ENCODE measurements at places on chromosomes 12 and 14.

GRCh38 chr12:100075598-100075997, 67.1 kb downstream of the BLTP3B start:
- DNase-seq, result no peak

- no peak for DNase-seq
Measured at GRCh38 chr12:27754795-27755194, 25.2 kb upstream of the KLHL42 start.

DNA sequence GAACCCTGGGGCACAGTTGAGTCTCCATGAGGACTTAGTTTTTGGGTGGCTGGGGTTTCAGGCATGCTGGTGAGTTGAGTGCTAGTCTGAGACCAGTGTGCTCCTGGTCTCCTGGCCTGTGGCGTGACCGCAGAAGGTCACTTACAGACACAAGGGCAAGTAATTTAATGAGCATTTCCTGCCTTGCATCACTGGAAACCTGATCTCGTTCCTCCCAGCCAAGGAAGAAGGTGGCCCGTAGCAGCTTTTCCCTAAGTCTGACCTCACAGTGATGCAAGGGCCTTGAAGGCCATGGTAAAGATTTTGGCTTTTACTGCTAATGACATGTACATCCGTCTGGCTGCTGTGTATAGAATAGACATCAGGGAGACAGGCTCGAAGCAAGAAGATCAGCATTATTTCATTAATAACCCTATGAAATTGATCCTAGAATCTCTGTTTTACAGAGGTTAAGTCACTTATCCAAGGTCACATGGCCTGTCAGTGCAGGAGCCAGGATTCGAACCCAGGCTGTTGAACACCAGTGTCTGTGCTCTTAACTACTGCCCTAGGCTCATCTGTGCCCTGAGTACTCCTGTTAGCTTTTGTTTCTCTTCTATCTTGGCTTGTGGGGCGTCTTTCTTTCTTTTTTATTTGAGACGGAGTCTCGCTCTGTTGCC, 4.6 kb downstream of the TMEM120B start:
- no peak for DNase-seq

- no peak for DNase-seq
Measured at GRCh38 chr14:42187846-42188245, 581.2 kb downstream of the LRFN5 start.

GRCh38 chr14:98321841-98322240, 950.2 kb downstream of the BCL11B start:
- no peak for DNase-seq

- DNase-seq, result no peak
Measured at GRCh38 chr14:20970647-20970982, 15.3 kb downstream of the RNASE2 start.

- no peak for DNase-seq
Measured at GRCh38 chr12:84698576-84699333, 213.8 kb downstream of the SLC6A15 start.

GRCh38 chr12:6332459-6332858, 9.4 kb downstream of the TNFRSF1A start:
- no peak for DNase-seq

DNA sequence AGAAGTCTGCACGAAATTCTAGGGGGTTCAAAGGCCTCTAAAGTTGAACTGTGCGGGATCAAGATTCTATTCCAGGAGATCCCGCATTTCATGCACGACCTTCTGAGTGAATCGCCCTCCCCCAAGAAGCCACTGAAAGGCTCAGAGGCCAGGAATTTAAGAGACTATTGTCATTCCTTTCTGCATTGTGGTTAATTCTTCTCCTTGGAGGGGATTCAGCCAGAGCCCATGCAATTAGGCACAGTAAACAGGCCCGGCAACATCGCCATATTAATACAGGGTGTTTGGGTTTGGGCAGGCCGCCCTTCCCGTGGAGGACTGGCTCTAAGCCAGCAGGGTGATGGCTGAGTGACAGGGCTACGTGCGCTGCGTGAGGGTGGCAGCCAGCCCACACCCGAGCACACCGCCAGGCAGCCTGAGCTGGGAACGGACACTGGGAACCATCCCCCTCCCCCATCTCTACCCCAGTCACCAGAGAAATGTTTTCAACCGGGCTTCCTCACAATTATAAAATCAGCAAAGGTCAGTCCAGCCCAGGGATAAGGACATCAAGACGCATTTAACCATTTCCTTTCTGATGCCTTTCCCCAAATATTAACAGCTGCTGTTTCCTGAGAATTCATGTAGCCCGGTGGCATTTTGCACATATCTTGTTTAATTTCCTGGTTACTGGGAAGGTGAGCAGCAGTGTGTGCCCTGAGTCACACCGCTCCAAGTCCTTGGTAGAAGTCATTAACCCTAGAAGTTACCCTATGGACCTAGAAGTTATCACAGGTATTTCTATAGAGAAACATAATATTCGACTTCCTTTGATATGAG, 12.5 kb downstream of the EGLN3 start:
- DNase-seq, result peak; percentile 32

GRCh38 chr14:96746101-96746500, 51.1 kb upstream of the VRK1 start:
- DNase-seq, result no peak

DNA sequence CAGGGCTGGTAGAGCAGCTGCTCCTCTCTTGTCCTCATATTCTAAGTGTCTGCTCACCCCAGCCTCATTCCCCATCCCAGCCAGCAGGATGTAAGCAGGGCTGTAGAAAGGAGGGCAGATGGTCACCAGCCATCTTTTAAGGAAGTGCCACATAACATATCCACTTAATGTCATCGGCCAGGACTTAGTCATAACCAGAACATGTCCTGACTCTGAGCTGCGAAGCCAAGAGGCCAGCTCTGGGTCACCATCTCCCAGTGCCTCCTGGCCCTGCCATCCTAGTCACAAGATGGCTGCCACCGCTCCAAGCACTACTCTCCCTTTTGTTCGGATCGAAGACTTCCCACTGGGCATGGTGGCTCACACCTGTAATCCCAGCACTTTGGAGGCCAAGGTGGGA, 123.9 kb downstream of the PLXNC1 start:
- no peak for DNase-seq

DNA sequence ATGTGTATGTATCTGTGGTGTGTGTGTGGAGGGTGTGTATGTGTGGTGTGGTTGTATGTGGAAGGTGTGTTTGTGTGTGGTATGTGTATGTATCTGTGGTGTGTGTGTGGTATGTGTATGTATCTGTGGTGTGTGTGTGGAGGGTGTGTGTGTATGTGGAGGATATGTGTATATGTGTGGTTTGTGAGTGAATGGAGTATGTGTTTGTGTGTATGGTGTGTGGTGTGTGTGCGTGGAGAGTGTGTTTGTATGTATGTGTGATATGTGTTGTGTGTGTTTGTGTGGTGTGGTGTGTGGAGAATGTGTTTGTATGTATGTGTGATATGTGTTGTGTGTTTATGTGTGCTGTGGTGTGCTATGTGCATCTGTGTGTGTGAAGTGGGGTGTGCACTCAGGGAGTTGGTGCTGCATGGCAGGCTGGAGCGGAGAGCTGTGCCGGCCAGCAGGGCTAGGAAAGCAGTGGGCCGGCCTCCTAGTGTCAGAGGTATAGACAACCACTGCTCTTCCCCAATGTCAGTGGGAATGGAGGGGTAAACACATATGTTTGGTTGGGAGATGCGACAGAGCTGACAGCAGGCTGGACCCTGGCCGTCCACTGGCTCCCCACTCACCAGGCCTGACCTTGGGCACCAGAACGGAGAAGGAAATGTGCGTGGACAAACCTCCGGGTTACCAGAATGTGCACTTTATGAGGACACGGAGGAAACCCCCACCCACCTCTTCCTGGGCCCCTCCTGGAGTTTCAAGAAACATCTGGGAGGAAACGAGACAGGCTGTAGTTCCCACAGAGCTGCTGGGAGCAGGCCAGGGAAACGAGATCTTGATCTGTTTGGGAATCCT, 60.7 kb downstream of the CLMN start:
- no peak for DNase-seq

- DNase-seq, result no peak
Measured at GRCh38 chr14:69398818-69399210, 322 bp downstream of the SLC39A9 start.

GRCh38 chr12:108815875-108816594, 41.3 kb downstream of the SSH1 start:
- DNase-seq, result no peak

DNA sequence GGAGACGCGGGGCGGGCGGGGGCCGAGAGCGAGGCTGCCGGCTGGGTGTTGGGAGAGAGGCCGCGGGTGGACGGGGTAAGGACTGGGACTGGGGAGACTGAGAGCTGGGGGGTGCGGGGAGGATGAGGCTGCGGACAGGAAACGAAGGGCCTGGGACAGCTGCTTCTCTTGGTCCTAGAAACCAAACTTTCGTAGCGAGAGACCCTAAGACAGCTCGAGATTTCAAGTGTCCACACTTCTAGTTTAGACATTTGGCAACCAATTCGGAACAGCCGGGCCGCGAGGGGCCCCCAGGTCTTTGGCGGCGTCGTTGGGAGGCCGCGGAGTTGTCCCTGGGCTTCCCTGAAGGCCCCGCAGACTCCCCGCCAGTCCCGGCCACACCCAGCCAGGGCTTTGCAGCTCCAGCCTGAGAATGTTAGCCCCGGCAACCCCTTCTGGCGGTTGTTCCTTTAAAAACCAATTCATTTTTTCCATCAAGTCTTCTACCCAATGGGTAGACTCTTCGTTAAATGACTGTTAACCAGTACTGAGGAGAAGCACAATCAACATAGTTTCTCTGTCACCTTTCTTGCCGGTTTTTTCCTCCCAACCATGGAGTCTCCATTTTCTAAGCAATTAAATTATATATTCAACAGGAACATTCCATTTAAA, 11.5 kb downstream of the NKX2-1 start:
- no peak for DNase-seq

DNA sequence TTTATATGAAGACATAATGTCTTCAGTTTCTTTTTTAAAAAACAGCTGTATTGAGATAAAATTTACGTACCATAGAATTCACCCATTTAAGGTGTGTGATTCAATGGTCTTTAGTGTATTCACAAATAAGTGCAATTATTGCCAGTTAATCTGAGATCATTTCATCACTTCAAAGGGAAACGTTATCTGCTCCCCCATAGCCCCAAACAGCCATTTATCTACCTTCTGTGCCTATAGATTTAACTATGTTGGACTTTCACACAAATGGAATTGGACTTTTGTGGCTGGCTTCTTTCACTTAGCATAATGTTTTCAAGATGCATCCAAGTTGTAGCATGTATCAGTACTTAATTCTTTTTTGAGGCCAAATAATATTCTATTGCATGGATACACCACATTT, 9.7 kb downstream of the PNP start:
- DNase-seq, result no peak

DNA sequence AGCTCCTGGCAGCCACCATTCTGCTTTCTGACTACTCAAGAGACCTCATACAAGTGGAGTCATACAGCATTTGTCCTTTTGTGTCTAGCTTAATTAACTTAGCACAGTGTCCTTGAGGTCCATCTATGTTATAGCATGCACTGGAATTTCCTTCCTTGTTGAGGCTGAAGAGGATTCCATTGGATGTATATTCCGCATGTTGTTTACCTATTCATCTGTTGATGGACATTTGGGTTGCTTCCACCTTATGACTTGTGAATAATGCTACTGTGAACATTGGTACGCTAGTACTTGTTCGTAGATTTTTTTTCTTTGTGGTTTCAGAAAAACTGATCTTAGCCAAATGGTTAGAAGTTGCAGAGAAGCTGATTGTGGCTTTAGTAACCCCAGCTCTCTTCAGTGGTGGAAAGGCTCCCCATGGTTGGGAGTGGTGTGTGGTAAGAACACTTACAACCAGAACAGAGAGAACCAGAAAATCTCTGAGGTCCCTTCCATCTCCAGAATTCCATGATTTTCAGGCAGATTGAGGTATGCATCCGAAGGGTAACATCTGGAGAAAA, 118.4 kb downstream of the SAMD4A start:
- no peak for DNase-seq

- DNase-seq, result no peak
Measured at GRCh38 chr12:85457016-85457415, 177.0 kb downstream of the ALX1 start.

All from NCI-H187 treated with DMSO at 0.1 percent for 48 hours (cell line).